ENCODE measurements at places on chromosomes 12 and 14. TPM values are rescaled to one million over a fixed set of nuclear protein-coding genes. Genes with fewer than 3 reads are reported as not detected.

DNA sequence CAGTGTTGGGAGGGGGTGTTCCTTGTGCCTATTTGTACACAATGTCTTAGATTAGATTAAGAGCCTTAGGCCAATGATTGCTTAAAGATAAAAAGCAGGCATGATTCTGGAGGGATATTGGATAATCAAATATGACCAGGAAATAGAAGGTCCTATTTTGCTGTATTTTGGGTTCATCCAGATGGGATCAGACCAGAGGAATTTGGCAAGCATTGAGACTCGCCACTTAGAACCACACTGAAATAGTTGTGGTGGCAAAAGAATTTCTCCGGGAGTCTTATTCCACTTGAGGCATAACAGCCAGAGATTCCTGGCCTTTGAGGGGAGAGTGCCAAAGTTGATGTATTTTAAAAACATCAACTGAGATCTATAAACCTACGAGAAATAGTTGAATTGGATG is 327.2 kb downstream of the RAD51B start:
- peaks cover 5% of the 10 kb centered on the region for H3K36me3 ChIP-seq
- H3K4me1 ChIP-seq = peaks cover 62% of the 10 kb centered on the region

- no peak overlapping the region for H3K27ac ChIP-seq
- DNase-seq = no peak
- no peaks in the 10 kb centered on the region for H3K36me3 ChIP-seq
- no peaks in the 10 kb centered on the region for H3K27me3 ChIP-seq
Measured at GRCh38 chr14:51653079-51653774, 1.5 kb downstream of the FRMD6 start.

DNA sequence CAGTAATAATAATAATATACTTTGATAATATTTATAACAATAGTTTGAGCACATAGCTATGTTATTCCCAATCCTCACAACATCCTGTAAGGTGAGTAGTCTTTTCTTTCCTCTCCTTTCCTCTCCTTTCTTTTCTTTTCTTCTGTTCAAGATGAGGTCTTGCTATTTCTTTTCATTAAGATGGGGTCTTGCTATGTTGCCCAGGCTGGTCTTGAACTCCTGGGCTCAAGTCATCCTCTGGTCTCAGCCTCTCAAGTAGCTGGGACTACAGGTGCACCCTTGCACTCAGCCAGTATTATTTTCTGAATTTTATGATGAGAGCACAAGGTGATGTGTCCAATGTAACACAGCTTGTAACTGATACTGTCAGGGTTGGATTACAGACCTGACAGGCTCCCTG is 134.6 kb downstream of the OTOGL start:
- no peaks in the 10 kb centered on the region for H3K27me3 ChIP-seq
- H3K4me1 ChIP-seq = no peaks in the 10 kb centered on the region
- no peak overlapping the region for H3K27ac ChIP-seq
- no peaks in the 10 kb centered on the region for H3K36me3 ChIP-seq

GRCh38 chr12:3574986-3575385 is 84.0 kb downstream of the PRMT8 start:
- H3K4me1 ChIP-seq = no peaks in the 10 kb centered on the region
- H3K4me3 ChIP-seq = no peak overlapping the region
- H3K27ac ChIP-seq = no peak overlapping the region
- H3K36me3 ChIP-seq = no peaks in the 10 kb centered on the region
- DNase-seq = no peak

- H3K4me3 ChIP-seq = no peak overlapping the region
- no peaks in the 10 kb centered on the region for H3K36me3 ChIP-seq
- peak; percentile 10 for DNase-seq
- H3K27ac ChIP-seq = no peak overlapping the region
- H3K4me1 ChIP-seq = no peaks in the 10 kb centered on the region
- H3K27me3 ChIP-seq = no peaks in the 10 kb centered on the region
Measured at GRCh38 chr12:29309320-29309902, 71.6 kb downstream of the ERGIC2 start.

DNA sequence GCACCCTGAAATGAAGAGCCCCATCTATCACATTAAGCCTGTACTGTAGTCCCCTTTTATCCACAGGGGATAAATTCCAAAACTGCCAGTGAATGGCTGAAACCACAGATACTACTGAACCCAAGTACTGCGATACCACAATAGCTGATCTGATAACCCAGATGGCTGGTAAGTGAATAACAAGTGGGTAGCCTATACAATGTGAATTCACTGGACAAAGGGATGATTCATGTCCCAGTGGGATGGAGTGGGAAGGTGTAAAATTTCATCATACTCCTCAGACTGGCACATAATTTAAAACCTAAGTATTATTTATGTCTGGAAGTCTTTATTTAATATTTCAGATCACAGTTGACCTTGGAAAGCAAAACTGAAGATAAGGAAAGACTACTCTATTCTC is 201.3 kb downstream of the GPHN start:
- H3K4me1 ChIP-seq = peaks cover 5% of the 10 kb centered on the region
- H3K27ac ChIP-seq = no peak overlapping the region
- no peak overlapping the region for H3K4me3 ChIP-seq

DNA sequence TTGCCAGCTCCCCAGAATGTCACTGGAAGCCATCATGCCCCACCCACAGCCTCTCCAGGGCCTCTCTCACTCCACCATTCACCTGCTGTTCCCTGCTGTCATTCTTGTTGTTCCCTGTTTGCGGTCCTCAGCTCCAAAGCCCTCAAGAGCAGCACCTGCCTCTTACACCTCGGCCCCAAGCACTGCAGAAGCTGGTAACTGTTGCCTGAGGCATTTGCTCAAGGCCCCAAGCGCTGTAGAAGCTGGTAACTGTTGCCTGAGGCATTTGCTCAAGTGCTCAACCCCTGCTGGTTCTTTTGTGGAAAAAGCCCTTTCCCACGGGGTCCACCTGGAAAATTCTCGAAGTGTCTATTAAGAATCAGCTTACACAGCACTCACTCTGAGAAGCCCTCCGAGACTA is 78.0 kb downstream of the ARL6IP4 start:
- peaks cover 38% of the 10 kb centered on the region for H3K4me1 ChIP-seq
- no peak overlapping the region for H3K4me3 ChIP-seq
- no peaks in the 10 kb centered on the region for H3K36me3 ChIP-seq
- H3K27ac ChIP-seq = no peak overlapping the region

DNA sequence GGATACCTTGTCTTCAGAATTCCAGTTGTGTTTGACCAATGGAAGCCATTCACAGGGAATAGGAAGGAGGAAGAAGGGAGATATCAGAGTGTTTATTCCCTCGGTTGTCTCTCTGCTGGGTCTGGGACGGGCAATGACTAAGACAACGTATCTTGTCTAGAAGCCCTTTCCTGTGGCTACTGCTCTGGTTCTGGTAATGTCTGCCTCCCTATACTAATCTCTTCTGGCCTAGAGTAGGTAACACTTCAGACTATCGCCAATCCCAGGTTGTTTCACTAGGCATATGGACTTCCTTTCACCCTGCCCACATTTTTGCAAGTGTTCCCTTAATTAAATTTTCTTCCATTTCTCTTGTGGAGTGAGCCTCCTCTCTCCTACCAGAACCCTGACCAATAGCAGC is 687.7 kb upstream of the TBX3 start:
- H3K27me3 ChIP-seq = no peaks in the 10 kb centered on the region
- no peak for DNase-seq
- no peak overlapping the region for H3K27ac ChIP-seq
- H3K36me3 ChIP-seq = no peaks in the 10 kb centered on the region
- H3K4me1 ChIP-seq = peaks cover 15% of the 10 kb centered on the region
- H3K4me3 ChIP-seq = no peak overlapping the region

- no peaks in the 10 kb centered on the region for H3K4me1 ChIP-seq
- peaks cover 53% of the 10 kb centered on the region for H3K27me3 ChIP-seq
- H3K36me3 ChIP-seq = no peaks in the 10 kb centered on the region
- H3K27ac ChIP-seq = no peak overlapping the region
- peak; percentile 16 for DNase-seq
Measured at GRCh38 chr12:9149372-9149771, 33.7 kb upstream of the A2M start.

DNA sequence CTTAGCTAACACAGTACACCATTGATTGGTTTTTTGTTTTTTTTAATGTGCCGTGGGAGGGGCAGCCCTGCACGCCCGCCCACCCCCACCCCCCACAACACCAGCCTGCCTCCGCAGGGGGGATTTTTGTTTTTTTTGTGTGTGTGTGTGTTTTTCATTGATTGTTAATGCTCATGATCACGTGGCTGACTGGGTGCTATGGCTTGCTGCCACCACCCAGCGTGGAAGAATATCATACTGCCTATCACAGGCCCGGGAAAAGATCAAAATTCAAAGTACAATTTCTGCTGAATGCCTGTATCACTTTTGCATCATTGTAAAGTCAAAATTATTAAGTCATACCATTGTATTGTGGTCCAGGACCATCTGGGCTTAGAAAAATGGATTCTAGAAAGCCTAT is 8.3 kb downstream of the RESF1 start:
- no peaks in the 10 kb centered on the region for H3K27me3 ChIP-seq
- H3K27ac ChIP-seq = no peak overlapping the region
- no peak for DNase-seq
- H3K36me3 ChIP-seq = peaks cover 43% of the 10 kb centered on the region
- H3K4me3 ChIP-seq = no peak overlapping the region

DNA sequence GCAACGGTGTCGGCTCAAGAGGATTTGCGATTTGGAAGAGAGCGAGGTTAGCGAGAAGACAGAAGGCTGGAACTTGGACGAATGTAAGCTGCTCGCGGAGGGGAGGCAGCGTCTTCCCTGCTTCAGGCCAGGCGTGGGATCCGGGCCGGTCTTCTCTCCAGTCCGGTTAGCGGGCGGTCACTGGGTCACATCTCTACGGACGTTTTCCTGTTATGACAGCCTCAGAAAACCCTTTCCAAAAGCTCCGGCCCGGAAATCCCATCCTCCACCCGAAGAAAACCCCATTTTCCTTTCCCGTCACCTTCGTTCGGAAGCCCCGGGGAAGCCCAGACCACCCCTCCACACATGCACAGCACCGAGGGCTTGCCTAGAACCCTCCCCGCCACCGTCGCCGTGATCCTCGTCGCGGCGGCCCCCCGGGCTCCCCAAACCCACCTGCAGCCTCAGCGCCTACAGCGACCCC is 268 bp downstream of the NDUFB1 start:
- no peaks in the 10 kb centered on the region for H3K27me3 ChIP-seq
- no peaks in the 10 kb centered on the region for H3K36me3 ChIP-seq
- peak overlapping the region; percentile 88 for H3K27ac ChIP-seq
- H3K4me1 ChIP-seq = peaks cover 8% of the 10 kb centered on the region

- no peaks in the 10 kb centered on the region for H3K36me3 ChIP-seq
- peaks cover 16% of the 10 kb centered on the region for H3K4me1 ChIP-seq
- no peaks in the 10 kb centered on the region for H3K27me3 ChIP-seq
- no peak overlapping the region for H3K27ac ChIP-seq
Measured at GRCh38 chr12:69405566-69405865, 46.0 kb downstream of the YEATS4 start.

DNA sequence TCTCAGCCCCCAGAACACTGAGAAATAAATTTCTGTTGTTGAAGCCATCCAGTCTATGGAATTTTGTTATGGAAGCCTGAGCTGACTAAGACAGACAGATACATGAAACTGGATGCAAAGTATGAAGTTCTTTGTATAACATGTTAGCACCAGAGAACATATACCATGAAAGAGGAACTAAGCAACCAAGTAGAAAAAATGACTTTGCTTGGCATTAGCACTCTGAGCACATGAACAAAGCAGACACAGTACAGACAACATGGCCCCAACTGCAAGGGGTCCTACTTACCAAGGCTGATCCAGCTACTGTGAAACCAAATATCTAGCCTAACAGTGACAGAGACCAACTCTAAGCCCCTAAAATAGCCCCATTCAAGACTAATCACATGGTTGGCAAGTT is 13.8 kb downstream of the EXOC5 start:
- no peak for DNase-seq
- H3K27ac ChIP-seq = no peak overlapping the region
- no peaks in the 10 kb centered on the region for H3K36me3 ChIP-seq
- H3K4me3 ChIP-seq = no peak overlapping the region
- H3K4me1 ChIP-seq = peaks cover 13% of the 10 kb centered on the region

DNA sequence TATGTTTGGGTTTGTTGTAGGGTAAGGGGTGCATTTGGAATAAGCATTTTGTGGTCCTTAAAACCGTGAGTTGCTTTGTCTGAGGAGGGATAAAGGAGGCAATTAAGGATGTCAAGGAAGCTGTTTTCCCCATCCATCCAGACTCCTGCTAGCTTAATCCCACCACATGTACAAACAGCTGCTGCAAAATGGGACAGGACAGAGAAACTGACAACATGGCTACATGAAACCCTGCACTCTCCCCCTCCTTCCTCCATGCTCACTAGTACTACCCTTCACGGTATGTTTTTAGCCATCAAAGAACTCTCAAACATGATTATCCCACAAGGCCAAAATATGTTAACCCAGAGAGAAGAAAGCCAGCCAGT is 20.6 kb downstream of the ST8SIA1 start:
- H3K27ac ChIP-seq = no peak overlapping the region
- H3K36me3 ChIP-seq = no peaks in the 10 kb centered on the region

LRFN5 gene
- total RNA-seq = not detected

XRCC3 gene
- total RNA-seq = 48.7 TPM

ANAPC5 gene
- total RNA-seq = 112 TPM

NINJ2 gene
- not detected for total RNA-seq

TMEM121 gene
- total RNA-seq = 5.5 TPM

TSHR gene
- total RNA-seq = not detected

TSPAN19 gene
- total RNA-seq = 0.32 TPM

FMNL3 gene
- total RNA-seq = 3.5 TPM

DDX55 gene
- total RNA-seq = 41.8 TPM

RNASE2 gene
- not detected for total RNA-seq

WNT5B gene
- 0.52 TPM for total RNA-seq

LHX5 gene
- total RNA-seq = 2.4 TPM

CRADD gene
- 12.2 TPM for total RNA-seq
